NCI-H524 treated with DMSO at 0.1 percent for 48 hours (cell line): ENCODE measurements at places on chromosomes 4 and X.

DNA sequence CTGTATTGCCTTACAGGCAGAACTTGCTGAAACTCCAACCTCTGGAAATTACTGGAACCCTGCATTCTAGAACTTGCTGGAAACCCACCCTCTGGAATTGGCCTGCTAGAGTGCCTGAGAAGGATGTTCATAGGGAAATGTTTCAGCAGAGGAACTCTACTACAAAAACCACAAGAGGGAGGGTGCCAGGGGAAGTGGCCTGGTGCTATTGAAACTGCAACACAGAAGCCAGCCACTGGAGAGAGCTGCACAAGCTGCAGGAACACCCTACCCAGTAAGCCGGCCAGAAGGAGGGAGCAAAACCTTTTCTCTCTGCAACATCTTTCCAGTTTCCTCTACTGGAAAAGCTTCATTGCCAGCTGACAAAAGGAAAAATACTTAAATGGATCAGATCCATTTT lies 2.5 kb upstream of the BRWD3 start:
- no peak for DNase-seq

DNA sequence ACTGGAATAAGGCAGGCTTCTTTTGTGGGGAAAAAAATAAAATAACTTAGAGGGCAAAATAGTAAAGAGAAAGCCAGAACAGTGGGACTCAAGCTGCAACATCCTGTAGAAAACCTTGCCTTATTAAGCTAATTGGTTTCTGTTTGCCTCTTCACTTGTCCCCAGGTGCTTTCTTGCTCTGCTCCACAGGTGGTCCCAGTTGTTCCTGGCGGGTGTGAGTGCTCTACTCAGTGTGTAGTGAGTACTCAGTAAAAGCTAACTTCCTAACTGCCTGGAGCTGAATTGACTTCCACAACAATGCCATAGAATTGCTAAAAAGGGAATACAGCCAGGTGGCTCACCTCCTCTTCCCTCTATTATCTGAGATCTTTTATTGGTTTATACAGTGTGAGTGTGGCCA lies 930.2 kb downstream of the C4orf33 start:
- DNase-seq, result no peak

DNA sequence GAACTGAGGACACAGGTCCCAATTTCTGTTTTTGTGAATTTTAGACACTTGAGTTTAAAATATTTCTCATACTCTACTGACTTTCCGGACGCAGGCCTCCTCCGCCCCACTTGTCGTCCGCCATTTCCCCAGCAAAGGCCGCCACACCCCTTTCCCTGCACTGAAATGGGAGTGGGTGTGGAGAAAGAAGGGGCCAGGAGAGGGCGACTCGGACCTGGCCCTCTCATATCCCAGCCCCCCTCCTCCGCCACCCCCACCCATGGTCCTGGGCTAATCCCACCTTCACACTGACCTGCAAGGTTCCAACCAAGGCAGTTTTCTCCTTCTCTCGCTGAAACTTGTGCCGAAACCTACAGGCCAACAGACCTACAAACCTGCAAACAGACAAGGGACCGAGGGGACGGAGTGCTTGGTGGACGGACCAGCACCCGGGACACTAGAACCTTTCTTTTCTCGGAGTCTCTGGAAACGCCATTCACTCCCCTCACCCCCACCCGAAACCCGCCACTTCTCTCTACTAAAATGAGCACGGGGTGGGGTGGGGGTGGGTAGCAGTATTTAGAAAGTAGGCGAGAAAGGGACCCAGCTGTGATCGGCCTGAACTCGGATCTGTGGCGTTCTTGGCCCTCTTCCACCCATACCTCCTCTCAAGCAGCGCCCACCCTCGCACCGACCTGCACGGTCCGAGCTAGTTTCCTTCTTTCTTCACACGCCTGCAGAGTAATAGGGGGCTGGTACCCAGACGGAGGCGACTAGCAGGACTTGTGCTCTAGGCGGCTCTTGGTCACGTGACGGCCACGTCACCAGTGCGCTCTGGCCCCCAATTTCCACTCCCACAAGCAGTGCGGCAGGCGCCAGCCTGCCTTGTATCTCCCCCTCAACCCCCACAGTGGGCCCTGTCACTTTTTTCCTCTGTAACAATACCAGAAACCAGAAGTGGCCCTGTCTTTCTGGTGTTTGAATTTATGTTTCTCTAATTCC lies at the start of gene ARMCX6:
ARMCX6 (minus strand) TSS at position 790 of the 981 bp plus-strand sequence. CDS start 1,380 bp downstream, outside the sequence.
- DNase-seq, result peak; percentile 43

DNA sequence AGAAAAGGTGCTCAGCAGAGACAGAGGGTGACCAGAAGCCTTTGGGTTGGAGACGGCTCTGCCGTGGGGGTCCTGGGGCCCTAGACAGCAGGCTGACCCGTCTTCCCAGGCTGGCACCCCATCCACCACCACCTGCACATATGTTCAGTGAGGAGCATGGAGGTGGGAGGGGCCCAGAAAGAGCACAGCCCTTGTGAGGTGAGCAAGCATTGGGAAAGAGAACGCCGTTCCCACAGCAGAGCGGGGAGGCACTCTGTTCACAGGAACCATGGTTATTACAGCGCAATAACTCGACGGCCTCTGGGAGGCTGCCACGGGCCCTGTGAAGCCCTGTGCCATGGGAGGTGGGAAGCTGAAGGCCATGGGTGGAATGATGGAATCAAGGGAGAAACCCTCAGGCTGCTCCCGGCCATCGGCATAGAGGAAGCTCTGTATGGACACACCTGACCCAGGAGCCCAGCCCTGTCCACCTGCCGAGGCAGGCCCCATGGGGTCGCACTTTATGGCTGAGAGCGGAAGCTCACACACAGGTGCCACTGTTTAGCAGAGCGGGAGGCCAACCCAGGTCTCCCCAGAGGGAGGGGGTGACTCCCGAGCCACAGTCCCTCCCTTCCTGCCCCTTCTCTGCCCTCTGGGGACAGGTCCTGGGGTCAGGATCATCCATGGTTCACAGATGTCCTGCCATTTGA lies 93.5 kb upstream of the AFAP1 start:
- no peak for DNase-seq

GRCh38 chrX:3697220-3697684 lies 16.2 kb downstream of the PRKX start:
- no peak for DNase-seq

DNA sequence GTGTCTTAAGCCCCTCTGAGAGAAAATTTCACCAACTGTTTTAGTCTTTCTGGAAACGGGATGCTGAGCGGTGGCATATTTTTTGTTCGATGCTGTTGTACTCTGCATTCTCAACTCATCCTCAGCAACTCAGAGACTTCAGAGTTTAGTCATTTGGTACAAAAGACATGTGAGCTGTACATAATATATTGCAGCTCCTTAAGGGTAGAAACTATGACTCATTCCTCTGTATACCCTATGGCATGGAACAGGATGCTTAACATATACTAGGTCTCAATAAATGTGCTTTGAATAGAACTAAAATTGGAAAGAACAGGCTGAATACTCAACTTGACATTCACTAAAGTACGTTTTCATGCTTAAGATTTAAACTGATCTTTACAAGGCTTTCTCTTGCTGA lies 130.5 kb upstream of the SLITRK2 start:
- no peak for DNase-seq

DNA sequence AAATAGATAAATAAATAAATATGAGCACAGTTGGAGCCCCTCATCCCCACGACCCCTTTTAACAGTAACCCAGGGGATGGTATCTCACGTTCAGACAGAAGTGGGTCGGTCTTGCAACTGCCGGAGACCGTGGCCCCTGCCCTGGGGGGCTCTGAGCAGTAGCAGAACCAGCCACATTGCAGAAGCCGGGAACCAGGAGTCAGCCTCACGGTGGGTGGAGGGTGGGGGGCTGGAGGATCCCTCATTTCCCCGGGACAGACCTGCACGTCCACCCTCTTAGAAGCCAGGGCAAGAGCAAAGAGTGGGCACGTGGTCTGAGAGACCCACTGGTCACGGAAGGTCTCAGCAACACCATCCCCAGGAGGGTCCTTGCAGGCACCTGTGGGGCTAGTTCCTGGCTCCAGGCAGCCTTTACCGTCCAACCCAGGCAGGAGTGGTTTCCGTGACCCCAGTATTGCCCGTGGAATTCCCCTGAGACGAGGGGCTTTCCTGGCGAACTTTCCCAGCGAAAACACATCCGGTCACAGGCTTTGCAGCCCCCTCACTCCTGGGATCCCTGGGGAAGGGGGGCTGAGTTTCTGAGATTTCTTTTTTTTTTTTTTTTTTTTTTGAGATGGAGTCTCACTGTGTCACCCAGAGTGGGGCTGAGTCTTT lies 8.8 kb upstream of the IL3RA start:
- DNase-seq, result no peak

GRCh38 chrX:136679531-136679930 lies 31.6 kb downstream of the CD40LG start:
- no peak for DNase-seq

GRCh38 chr4:87697272-87697671 lies 47.2 kb downstream of the DMP1 start:
- DNase-seq, result no peak

DNA sequence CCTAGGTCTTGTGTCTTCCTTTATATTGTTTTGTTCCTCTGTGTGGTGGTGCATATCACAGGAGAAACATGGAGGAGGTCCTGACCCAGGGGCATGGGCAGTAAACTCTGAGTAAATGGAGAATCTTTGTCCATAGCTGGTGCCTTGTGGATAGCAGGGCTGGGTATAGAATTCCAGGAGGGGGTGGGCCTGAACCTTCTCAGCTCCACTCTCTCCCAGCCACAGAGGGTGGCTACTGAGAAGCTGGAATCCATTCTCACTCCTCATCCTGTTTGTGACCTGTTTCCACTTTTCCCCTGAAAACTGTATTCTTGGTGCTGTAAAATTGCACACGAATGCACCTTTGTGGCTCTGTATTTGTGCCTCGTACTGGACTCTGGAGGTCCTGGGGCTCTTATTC lies 47.7 kb upstream of the ADRA2C start:
- DNase-seq, result no peak

GRCh38 chr4:72326692-72327632 lies 242.1 kb downstream of the ADAMTS3 start:
- no peak for DNase-seq

- DNase-seq, result no peak
These were observed 132.6 kb upstream of the ANK2 start for GRCh38 chr4:112916868-112917267.

GRCh38 chr4:17814140-17814539 lies 3.4 kb downstream of the NCAPG start:
- no peak for DNase-seq

GRCh38 chrX:49912861-49913260 lies 9.5 kb upstream of the CLCN5 start:
- DNase-seq, result no peak

DNA sequence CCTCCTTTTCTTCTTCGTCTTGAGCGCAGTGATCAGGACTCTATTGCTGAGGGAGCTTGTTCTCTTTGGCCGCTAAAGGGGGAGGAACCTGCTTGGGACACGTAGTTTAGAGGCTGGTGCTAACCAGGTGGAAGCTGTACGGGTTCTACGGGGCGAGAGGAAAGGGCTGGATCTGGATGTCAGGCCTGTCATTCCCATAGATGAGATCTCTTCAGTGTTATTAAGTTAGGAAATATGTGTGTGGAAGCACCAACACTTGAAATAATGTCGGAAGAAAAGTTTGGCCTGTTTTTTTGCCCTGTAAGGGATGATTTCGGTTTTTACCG lies 643 bp downstream of the SRP72 start:
- no peak for DNase-seq

GRCh38 chr4:86928400-86929255 lies 6.2 kb upstream of the AFF1 start:
- DNase-seq, result no peak

- DNase-seq, result no peak
These were observed 547.4 kb upstream of the ACTRT1 start for GRCh38 chrX:128599632-128600031.

- DNase-seq, result no peak
These were observed 126.8 kb downstream of the IRF2 start for GRCh38 chr4:184347251-184348239.

DNA sequence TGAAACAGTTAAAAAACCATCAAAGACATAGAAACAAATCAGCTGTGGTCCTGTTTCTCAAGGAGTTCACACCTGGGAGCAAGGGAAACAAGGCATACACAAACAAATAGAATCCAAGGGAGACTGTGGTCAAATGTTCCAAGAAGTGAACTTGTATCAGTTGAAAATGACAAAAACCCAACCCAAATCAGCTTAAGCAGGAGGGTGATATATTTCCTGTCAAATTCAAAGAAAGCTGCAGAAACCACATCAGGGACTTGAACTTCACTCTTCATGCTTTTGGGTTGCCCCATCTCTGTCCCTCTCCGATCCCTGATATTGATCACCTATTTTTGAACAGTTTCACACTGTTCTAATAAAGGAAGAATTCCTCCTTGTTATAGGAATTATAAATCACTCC lies 148.6 kb upstream of the FMR1 start:
- no peak for DNase-seq

- DNase-seq, result no peak
These were observed 8.8 kb upstream of the GRPR start for GRCh38 chrX:16114611-16115010.

- DNase-seq, result no peak
These were observed 46.3 kb downstream of the ARHGAP6 start for GRCh38 chrX:11619441-11619840.

DNA sequence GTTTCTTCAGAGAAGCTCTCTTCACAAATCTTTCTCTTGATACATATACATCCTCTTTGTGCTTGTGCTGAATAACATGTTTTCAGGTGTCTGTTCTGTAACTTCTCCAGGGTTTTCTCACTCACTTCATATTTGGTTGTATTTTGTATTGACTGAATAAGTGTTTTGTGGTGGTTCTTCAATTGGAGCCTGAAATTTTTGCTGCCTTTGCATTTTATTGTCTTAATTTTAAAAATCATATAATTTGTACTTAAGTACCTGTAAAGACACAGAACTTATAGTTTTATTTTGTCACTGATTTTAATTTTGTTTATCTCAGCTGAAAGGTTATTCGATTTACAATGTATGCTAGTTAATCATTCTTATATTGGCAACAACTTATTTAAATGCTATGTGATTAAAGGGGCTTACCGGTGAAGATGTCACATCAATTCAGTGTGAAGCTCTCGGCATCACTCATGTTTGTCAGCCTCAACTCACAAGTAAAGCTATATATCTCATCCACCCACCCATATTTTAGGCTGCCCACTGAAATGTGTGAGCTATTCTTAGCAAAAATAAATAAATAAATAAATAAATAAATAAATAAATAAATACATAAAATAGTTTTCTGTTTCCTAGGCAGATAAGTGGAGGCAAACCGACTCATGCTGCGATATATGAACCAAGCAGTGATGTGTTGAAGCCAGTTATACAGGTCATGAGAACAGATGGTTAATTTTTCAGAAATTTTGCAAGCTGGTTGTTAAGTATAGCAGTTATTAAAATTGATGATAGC lies 76.4 kb upstream of the FSTL5 start:
- DNase-seq, result no peak

- DNase-seq, result no peak
These were observed 11.2 kb downstream of the ADAM29 start for GRCh38 chr4:174929346-174929745.

- no peak for DNase-seq
These were observed 39.5 kb downstream of the TMEM154 start for GRCh38 chr4:152640058-152640921.

- no peak for DNase-seq
These were observed 97.7 kb downstream of the ARHGAP10 start for GRCh38 chr4:147829401-147830101.

DNA sequence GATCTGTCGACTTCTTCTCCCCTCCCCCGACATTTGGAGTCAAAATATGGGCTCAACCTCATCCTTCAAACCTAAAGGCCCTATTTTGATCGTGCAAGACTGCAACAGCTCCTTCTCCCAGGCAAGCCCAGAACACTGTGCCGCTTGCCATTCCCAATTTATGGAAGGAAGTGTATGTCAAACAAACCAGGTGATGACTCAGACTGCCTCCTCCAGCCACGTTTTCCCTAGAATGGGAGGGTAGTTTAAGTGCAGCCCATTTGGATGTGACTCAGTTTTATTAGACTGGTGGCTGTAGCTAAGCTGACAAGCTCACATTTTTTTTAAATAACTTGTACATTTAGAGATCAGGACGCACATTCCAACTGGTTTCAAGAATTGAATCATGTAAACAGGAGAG lies 570.4 kb upstream of the DIPK2B start:
- DNase-seq, result no peak
